CD8-positive, alpha-beta T cell (primary cell): ENCODE measurements at places on chromosomes 3 and 15.

- no peak for DNase-seq
These were observed 1.9 kb downstream of the TCF12 start for GRCh38 chr15:56920367-56920627.

GRCh38 chr3:151896246-151897012, 23.0 kb downstream of the SUCNR1 start:
- no peak for DNase-seq

DNA sequence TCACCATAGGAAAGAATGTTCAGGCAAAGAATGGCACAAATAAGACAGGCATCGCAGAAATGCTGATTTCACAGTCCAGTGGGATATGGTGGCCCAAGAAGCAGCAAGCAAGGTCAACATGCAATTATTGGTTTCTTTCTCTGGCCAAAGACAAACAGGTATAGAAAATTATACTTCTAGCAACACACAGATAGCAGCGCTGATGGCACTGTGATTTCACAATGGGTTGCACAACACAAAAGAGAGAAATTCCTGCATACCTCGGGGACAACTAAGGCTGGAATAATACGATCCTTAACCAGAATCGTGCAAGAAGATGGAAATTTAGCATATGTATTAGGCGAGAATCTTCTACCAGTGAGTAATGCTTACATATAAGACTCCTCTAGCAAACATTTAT, 76.3 kb upstream of the NR2F2 start:
- no peak for DNase-seq

GRCh38 chr15:56496635-56497034, 31.7 kb upstream of the MNS1 start:
- DNase-seq, result no peak

DNA sequence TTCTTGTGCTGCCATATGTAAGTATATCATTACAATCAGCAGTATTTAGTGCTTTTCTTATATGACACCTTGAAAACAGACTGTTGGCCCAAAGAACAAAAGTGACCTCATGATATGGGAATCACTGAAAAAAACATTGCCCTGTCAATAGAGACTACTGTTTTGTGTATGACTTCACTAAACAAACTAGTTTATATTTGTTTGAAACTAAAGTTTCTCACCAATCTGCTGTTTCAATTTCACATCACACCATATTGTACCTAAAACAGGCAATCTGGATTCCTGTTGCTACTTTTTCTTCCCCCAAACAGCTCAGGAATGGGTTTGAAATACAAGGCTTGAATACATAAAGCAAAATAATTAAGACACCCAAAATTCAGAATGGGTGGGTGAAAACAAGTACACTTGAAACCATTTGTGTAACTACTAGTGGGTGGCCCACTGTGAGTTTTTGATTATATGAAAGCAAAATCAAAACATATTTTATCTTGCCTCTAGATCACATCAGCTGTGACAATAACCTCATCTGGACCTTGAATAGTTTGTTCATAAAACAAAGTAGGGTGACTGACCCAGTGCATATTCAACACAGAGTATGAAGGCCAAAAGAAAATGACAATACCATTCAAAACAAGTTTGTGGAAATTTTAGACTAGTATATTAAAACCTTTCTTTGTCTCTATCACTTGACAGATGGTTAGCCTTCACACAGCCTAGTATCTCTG, 5.9 kb downstream of the ZBTB20 start:
- DNase-seq, result no peak

DNA sequence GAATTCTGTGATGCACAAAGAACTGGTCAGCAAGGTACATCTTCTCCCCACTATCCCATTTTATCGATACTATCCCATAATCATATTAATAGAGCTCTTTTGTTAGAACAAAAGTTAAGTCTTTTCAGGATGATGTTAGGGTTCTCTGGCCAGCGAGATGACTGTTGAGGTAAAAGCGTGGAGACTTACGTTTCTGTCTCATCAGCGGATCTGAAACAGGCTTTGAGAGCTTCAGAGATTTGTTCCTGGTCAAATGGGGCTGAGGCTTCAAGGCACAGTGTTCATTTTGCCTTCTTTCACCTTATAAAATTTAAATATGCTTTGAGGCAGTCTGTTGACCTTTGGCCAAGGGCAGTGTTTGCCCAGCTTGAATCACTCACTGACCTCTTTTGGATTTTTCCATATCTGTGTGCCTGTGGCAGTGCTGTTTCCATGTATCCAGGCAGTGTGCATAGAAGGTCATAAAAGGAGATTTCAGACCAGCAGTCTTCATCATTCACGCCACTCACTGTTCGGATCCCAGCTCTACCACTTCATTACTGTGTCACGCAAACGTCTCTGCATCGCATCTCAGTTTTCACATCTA, 3.1 kb downstream of the ADAMTSL3 start:
- no peak for DNase-seq

DNA sequence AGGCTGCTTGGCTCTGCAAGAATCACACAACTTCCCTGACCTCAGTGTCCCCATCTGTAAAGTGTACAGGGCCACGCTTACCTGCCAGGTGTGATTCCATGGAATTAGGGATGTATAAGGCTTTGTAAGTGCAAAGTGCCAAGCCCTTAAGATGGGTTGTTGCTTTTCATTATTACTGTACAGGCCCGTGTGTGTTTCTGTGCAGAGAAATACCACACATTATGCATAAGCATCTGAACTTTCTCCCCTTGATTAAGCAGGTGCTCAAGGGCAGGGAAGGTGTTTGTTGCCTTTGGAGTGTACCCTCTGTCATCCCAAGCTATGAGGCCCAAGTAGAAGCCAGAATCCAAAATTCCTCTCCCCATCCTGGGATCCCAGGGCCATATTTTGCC, 13.6 kb upstream of the HRH1 start:
- DNase-seq, result no peak

DNA sequence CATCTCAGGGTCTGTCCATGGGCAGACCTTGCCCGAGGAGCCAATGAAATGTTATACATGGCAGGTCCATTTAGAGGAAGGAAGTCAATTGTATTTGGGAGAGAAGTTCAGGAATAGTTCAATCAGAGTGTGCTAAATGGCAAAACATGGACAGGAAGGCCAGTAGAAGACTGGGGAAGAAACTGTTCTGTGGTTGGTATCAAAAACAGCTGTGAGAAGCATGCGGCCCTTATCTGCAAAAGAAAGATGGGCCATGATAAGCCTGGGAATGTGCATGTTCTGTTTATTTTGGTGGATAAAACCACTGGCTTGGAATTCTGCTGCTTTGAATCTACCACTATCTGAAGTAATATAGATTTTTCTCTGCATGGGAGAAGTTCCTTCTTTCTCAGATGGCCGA, 100.4 kb downstream of the MCTP2 start:
- DNase-seq, result no peak

- no peak for DNase-seq
These were observed 103.9 kb downstream of the HCN4 start for GRCh38 chr15:73264881-73265280.

DNA sequence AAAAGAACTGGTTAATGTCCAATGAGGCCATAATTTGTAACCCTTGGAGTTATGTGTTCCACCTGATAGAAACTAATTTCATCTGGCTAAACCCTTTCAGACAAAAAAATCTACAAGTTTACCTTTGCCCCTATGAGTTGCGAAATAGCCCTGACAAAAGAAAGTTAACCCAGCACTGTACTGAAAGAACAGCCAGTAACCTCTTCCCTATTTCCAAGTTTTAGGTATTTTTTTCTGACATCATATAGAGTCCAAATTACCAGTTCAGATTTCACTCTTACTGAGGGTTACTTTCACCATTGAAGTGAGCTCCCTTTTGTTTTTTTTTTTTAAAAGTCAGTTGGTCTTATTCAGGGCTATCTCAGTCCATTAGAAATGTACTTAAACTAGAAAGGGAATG, 42.8 kb upstream of the PTPRG start:
- no peak for DNase-seq

GRCh38 chr3:44065311-44066094, 176.2 kb upstream of the TOPAZ1 start:
- DNase-seq, result no peak

GRCh38 chr3:99699841-99700240, 61.4 kb downstream of the COL8A1 start:
- no peak for DNase-seq

DNA sequence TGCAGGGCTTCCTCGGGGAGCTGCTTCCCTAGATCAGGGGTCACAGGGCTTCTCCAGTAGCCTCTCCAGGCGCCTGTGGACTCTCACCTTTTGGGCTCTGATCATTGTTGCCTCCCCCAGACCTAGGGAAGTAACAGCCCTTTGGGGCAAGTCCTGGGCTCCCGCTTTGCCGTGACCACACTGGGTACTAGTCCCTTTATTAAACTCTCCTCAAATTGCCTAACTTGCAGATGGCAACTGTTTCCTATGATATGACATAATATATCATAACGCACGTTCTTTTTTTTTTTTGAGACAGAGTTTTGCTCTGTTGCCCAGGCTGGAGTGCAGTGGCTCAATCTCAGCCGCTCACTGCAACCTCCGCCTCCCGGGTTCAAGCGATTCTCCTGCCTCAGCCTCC, 17.9 kb upstream of the NRROS start:
- DNase-seq, result no peak

DNA sequence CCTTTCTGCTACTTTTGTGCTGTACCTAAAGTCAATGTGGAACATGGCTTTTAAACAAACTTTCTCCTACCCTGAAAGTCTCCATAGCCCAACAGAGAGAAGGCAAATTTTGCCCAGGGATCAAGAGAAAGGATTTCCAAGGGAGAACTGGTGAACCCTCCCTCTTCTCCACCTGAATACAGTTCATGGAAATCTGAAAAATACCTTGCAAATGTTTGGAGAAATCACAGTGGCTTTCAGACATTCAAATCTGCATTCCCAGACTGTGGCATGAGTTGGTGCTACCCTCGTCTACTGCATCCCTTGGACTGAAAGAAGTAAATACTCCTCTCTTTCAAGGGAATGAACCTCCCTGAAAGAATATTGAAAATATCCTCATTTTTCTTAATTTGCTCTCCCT, 38.7 kb downstream of the ZIC4 start:
- no peak for DNase-seq

DNA sequence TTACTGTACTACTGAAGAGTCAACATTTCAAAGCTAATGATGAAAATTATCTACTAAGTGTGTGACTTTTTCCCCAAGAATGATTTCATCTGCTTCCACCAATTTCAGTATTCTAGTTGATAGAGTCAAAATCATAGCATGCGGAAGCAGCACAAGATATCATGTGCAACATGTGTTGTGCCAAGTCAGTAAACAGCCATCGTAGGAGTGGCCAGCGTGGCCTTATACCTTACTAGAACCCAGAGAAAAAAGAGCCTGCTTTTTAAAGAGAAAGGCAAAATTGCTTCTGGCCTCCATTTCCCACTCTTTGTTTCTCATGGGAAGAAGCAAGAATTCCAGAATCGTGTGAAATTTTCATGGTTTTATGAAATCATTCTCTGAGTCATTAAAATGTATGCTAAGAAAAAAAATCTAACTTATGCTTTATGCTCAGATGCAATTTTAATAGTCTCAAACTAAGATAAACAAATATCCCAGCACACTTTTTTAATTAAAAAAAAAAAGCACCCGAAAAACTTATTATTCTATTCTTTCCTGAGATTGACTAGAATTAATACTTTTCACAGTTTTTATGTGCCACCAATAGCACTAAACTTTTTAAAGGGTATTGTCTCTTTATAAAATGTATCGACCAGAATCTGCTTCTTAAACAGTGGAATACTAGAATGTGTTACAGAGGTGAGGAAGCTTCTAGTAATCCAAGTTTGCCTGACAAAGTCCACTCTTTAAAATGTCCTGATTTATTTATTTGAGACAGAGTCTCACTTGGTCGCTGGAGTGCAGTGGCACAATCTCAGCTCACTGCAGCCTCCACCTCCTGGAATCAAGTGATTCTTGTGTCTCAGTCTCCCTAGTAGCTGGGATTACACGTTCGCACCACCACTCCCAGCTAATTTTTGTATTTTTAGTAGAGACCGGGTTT, 87.3 kb downstream of the MBNL1 start:
- DNase-seq, result no peak

GRCh38 chr3:76134166-76134565, 348.8 kb upstream of the ZNF717 start:
- no peak for DNase-seq

- no peak for DNase-seq
These were observed 108.3 kb downstream of the VPS13C start for GRCh38 chr15:61951949-61952348.

GRCh38 chr3:127252446-127252845, 35.4 kb downstream of the PRR20G start:
- DNase-seq, result no peak

DNA sequence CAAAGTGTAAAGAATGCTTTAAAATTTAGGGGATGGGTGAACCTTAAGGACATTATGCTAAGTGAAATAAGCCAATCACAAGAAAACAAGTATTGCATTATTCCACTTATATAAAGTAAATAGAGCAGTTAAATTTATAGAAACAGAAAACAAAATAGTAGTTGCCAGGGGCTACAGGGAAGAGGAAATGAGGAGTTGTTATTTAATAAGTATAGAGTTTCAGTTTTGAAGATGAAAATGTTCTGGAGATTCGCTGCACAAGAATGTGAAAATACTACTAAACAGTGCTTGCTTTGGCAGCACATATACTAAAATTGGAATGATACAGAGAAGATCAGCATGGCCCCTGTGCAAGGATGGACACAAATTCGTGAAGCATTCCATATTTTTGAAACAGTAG, 32.0 kb downstream of the DNAH12 start:
- no peak for DNase-seq

DNA sequence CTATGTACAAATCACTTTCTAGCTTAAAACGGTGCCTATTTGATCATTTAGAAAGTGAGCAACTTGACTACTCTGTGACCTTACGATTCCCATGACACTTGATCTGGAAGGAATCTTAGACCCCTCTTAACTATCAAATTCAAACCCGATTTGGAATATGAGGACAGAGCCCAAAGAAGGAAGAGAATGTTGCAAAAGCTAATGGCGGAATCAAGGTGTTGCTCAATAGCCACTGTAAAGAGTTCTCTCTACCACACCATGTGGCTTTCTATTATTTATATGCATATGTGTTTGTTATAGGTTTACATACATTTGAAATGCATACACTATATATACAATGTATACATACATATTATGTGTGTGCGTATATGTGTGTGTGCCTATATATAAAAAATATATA, 39.9 kb downstream of the PYDC2 start:
- DNase-seq, result no peak

DNA sequence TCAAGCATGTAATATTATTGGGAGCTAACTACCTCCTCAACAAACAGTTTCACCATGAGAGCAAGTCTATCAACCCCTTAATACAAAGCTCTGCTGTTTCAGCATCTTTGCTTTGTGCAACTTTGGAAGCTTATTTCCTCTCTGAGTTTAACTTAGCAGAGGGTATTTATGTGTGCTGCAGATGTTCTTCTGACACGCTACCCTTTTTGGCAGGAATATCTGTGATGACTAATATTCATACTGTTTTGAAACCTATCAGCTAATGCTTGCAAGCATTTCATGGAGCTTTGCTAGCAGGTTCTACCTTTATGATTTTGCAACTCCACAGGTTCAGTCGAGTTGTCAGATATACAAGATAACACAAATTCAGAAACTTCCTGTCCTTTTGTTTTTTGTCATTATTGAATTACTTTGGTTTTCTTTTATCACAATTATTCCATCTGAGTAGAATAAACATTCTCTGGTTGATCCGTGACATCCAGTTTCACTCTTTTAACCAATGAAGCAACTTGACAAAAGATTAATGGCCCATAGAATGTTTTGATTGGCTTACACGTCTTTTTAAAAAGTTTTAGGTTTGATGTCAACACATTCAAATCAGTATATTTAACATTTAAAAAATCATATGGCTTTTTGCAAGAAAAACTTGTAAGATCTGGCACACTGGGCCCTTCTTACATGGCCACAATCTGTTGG, 1.7 kb upstream of the SLC9A9 start:
- DNase-seq, result no peak
